ENCODE measurements at places on chromosomes 6 and 20.

DNA sequence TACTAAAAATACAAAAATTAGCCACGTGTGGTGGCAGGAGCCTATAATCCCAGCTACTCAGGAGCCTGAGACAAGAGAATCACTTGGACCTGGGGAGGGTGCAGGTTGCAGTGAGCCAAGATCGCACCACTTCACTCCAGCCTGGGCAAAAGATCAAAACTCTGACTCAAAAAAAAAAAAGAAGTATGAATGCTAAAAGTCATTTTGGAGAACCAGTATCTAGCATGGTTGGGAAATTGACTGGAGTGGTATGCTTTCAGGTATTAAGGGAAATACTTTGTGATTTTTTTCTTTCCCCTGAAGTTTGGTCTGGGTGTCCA, 30.1 kb downstream of the PCMT1 start:
- no peak for DNase-seq

GRCh38 chr6:38573801-38574395, 65.8 kb downstream of the BTBD9 start:
- no peak for DNase-seq

DNA sequence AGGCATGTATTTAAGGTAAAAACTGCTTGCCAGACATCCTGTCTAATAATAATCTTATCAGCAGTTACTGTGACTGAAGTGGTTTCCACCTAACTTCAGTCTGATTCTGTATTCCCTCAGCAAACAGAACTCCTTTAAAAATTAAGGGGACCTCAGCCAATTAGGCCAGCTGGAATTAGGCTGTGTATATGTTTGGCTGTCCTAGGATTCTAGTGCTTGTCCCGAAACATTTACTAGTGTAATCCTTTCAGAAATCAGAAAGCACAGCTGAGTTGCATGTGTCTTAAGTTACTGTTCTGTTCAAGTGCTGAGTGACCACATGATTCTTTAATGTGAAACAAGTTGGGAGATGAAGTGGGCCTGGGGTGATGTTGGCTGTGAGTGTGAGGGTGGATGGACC, 120.9 kb upstream of the SUPT3H start:
- no peak for DNase-seq

- DNase-seq, result no peak
Measured at GRCh38 chr6:71886184-71887005, at the start of gene RIMS1. TSS of gene RIMS1 (plus strand) at chr6:71886550. CDS start at chr6:71887024, 474 bp downstream.

- DNase-seq, result no peak
Measured at GRCh38 chr6:107246972-107247615, 131.8 kb upstream of the BEND3 start.

DNA sequence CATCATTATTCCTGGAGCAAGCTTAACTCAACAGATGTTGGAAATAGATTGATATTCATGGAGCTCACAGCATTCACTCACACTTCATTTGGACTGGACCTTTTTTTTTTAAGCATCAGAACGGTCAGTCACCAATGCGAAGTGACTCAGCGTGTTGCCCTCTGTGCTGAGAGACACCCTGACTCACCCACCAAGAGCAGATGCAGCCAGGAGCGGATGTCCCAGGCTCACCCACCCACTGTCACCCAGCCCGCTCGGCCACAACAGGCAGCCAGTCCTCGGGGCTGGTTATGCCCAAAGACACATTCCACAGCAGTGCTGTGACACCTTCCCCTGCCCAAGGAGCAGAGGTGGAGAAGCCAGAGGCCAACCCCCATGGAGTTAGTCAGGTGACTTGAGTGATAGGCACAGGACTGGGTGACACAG, 15.7 kb downstream of the RNASET2 start:
- peak; percentile 33 for DNase-seq

DNA sequence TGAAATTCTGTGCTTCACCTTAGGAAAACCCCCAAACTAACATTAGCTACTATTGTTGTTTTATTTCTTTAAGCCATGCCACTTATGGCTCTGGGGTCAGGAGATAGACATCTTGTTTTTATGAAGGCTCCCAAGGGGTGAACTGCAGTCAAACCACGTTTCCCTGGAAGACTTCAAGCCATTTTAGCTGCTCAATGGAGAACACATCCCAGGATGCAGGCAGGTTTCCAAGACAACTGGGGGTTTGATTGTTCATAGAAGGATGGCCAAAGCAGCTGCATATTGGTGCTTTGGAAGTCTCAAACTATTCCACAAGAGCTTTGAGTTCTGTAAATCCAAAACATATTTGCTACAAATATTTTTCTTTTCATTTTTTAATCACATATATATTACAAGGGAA, 818.0 kb downstream of the MAFB start:
- no peak for DNase-seq

DNA sequence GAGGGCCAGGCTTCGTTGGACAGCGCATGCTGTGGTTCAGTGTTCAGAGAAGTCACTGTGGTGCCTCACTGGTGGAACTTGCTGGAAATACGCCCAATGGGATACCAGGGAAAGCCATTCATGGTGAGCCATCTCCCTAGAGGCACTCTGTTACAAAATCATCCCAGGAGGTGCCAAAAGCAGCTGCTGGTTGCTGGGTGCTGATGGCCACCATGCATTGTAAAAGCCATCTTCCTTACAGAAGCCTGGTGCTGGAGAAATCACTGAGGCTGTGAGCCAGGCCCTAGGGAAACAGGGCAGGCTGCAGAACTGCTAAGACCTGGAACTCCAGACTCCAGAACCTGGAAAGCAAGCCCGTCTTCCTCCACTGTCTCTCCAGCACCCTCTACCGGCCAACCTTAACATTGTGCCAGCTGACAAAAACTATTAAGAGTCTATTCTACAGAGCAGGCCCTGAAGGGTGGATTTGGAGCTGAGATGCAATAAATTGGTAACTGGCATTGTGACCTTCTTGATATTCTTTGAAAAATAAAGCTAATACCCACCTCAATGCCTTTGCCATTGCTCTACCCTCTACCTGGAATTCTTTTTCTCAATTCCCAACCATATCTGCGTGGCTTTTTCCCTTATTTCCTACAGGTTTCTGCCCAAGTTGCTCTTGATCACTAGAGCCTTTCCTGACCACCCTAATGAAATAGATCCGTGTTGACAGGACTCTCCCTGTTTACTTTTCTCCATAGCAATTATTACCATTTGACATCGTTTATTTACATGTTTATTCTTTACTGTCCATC, 18.5 kb downstream of the SNRPB start:
- peak; percentile 60 for DNase-seq

GRCh38 chr6:133983099-133983939, 30.3 kb downstream of the TBPL1 start:
- DNase-seq, result no peak

DNA sequence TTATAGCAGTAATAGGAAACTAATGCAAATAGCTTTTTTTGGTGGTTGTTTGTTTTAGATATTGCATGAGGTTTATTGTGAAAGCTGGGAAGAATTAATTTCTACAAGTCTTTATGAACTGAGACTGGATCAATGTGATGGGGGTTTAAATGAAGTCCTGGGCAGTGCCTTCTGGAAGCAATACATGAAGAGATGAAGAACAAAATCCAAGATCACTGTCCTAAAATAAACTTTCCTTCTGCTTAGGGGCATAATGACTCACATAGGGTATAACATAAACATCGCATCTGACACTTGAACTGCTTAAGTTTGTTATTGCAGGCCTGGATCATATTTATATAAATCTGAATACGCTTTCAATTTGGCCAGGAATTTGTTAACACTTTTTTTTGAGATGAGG, 20.9 kb upstream of the SHLD1 start:
- no peak for DNase-seq

GRCh38 chr6:144307880-144308279, 22.7 kb downstream of the UTRN start:
- DNase-seq, result no peak

DNA sequence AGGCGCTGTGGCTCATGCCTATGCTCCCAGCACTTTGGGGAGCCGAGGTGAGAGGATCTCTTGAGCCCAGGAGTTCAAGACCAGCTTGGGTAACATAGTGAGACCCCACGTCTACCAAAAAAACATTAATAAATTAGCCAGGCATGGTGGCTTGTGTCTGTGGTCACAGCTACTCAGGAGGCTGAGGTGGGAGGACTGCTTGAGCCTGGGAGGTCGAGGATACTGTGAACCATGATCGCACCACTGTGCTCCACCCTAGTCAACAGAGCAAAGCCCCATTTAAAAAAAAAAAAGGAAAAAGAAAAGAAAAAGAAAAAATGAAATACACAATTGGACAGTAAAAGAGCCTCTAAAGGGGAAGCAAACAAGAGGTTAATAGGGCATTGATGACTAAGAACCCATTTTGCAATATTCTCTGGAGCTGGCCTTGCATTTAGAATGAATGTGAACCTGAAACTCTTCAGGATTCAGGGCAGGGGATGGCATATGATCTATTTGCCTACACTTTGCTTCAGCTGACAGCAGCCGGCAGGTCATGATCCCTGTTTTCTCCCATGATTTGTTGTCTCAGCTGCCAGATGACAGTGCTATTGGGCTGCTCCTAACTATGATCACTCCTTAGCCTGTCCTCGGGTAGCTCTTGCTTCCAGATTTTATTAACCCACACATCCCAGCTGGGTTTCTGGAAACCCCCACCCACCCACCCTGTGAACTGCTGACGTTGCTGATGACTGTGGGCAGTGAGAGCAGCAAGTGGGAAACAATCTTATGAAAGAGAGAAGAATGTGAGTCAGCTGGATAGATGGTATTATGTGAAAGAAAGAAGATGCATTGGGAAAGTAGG, 83.8 kb upstream of the ELOVL5 start:
- DNase-seq, result no peak
